ENCODE measurements at places on chromosomes 3 and 15.

DNA sequence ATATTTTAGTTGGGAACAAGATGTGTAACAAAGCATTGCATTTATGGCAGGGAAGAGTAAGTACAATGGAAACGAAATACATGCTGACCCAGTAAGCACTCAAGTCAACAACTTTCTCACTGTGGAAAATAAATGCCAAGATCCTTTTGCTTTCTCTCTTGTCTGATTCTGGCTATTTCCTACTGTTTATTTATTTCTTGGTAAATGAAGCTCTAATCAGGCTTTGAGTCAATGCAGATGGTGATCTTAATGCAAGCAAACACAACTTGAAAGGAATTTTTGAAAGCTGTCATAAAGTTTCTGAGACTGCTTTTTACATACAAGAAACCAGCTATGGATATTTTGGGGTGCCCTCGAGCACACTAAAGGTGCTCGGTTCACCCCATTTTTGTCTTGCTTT is 624.8 kb downstream of the MAGI1 start:
- no peak for DNase-seq

GRCh38 chr3:43062564-43063040 is 43.3 kb downstream of the POMGNT2 start:
- no peak for DNase-seq

GRCh38 chr3:52190294-52191074 is 7.5 kb upstream of the ALAS1 start:
- no peak for DNase-seq

- no peak for DNase-seq
These were observed 537.3 kb downstream of the EPHA3 start for GRCh38 chr3:89644716-89645115.

- no peak for DNase-seq
These were observed 3.0 kb downstream of the SELENOT start for GRCh38 chr3:150605998-150606641.

GRCh38 chr15:75738647-75739325 is 26.1 kb upstream of the CSPG4 start:
- peak; percentile 96 for DNase-seq

GRCh38 chr3:97883736-97884135 is 61.9 kb downstream of the CRYBG3 start:
- DNase-seq: no peak

- no peak for DNase-seq
These were observed 1.4 kb upstream of the CHMP2B start for GRCh38 chr3:87225659-87226058.

GRCh38 chr15:36738817-36739216 is 159.4 kb downstream of the CDIN1 start:
- no peak for DNase-seq

DNA sequence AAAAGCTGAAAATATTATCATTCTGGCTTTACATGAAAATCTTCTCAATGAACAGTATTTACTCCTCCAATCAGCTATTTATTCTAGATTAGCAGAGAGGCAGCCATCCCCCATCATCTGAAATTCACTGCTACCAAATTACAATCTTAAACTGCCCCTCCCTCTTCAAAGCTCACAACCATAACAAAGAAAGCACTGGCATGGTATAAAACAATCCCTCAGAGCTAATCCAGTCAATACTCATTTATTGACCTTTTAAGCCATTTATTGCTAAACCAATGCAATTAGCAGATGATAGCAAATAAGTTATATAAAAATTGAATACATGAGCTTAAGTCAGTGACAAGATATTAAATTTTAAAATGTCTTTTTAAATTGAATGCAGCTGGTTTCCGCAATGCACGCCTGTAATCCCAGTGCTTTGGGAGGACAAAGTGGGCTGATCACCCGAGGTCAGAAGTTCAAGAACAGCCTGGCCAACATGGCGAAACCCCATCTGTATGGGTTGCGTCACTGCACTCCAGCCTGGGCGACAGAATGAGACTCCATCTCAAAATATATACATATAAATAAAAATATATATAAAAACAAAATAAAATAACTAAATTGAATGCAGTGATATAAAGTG is 12.1 kb downstream of the SLC4A7 start:
- no peak for DNase-seq

- no peak for DNase-seq
These were observed 20.9 kb downstream of the GMPS start for GRCh38 chr3:155891321-155891720.

- DNase-seq: no peak
These were observed 584.8 kb downstream of the DIPK2A start for GRCh38 chr3:144556392-144556791.

DNA sequence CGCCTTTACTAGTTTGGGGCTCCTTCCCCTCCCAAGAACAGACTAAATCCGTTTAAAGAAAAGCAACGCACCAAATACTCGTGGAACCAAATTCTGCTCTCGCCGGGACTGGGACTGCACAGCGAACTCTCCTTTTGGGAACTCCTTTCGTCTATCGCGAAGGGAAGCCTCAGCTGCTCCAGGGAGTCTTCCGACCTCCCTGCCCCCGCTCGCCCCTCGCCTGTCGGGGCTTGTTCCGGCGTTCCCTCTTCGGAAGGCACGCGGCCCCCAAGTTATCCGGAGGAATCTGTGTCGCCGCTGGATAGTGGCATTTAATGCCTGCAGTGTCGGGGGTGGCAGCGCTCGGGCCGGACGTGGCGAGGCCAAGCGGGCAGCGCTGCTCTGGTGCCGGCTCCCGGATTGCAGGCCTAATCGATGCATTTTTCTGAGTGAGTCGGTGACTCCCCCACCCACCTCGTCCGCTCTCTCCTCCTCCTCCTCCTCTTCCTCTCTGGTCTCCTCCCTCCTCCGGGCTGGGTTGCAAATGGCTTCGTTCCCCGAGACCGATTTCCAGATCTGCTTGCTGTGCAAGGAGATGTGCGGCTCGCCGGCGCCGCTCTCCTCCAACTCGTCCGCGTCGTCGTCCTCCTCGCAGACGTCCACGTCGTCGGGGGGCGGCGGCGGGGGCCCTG is at the start of gene TRIM71:
TSS of gene TRIM71 (plus strand) at position 440 of the 671 bp plus-strand sequence. CDS start at position 524, 84 bp downstream.
- DNase-seq: peak; percentile 48

DNA sequence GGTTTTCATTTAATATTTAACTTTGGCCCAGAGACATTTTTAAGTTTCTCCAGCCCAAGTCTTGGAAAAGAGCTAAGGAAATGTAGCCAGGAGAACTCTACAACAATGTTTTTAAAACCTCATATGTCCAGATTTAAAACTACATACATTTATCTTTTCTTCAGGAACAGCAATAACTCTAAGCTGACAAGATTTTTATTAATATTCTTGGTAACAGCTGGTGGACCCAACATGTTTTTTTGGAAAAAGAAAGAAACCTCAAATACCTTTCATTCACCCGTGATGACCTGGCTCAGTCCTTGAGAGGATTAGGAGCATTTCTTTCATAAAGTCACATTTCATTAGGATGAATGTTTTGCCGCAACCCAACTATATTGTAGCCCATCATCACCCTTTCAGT is 50.4 kb upstream of the CMSS1 start:
- DNase-seq: no peak

- DNase-seq: no peak
These were observed 195.9 kb upstream of the ICE2 start for GRCh38 chr15:60674704-60675395.

GRCh38 chr15:49506341-49506740 is 83.3 kb downstream of the FGF7 start:
- DNase-seq: no peak
